ENCODE measurements at places on chromosomes 2 and 18. TPM values are rescaled to one million over a fixed set of nuclear protein-coding genes. Genes with fewer than 3 reads are reported as not detected.
A peak's percentile ranks its signal among the peaks of the same experiment; 100 is the strongest.

NT5DC4 gene
- total RNA-seq: not detected

CDH2 gene
- 6.0 TPM for total RNA-seq

DUSP28 gene
- 2.3 TPM for total RNA-seq

DNA sequence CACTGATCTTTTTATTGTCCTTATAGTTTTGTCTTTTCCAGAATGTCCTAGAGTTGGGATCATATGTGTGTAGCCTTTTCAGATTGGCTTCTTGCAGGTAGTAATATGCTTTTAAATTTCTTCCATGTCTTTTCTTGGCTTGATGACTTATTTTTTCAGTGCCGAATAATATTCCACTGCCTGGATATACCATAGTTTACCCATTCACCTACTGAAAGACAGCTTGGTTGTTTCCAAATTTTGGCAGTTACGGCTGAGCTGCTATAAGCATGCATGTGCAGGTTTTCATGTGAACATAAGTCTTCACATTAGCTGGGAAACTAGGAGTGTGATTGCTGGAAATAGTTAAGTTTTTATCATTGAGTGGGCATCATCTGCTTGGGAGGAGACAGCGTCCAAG lies 73.7 kb downstream of the RNF144A start:
- no peak for DNase-seq

- no peak for DNase-seq
Observed at GRCh38 chr2:15159751-15160177, 401.4 kb downstream of the NBAS start.

- DNase-seq: peak; percentile 25
Observed at GRCh38 chr2:68404893-68405799, 40.1 kb downstream of the PLEK start.

DNA sequence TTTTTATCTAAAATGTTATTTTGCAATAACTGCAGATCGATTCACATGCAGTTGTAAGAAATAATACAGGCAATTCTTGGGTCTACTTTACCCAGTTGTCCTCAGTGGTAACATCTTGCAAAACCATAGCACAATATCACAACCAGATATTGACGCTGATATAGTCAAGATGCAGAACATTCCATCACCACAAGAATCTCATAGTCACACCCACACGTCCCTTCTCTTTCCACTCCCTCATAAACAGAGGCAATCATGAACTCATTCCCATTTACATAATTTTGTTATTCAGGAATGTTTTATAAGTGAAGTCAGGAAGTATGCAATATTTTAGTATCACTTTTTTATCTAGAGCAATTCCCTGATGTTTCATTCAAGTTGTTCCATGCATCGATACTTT lies 797.5 kb upstream of the RAB6C start:
- DNase-seq: no peak

GRCh38 chr2:234880551-234881211 lies 71.1 kb upstream of the SH3BP4 start:
- DNase-seq: no peak
